ENCODE measurements at places on chromosomes 12 and 14.
A peak's percentile ranks its signal among the peaks of the same experiment; 100 is the strongest.

DNA sequence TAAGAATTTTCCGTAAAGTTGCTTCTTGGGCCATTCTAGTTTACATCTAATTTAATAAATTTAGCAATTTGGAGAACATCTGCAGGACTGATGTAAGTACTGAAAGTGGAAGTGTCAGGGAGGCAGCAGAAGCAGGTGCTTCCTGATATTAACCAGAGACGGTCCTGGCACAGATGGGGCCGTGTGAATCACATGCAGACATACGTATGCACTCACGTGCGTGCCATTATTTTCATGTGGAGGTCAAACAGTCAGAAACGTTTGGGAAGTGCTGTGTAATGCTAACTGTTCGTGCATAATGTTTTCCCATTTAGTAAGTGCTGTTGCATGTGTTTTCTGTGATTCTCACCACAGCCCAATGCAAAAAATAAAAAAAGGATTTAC lies 87.8 kb upstream of the DYNC1H1 start:
- peak; percentile 55 for DNase-seq

GRCh38 chr14:104445832-104446381 lies 133.7 kb upstream of the C14orf180 start:
- DNase-seq, result no peak

DNA sequence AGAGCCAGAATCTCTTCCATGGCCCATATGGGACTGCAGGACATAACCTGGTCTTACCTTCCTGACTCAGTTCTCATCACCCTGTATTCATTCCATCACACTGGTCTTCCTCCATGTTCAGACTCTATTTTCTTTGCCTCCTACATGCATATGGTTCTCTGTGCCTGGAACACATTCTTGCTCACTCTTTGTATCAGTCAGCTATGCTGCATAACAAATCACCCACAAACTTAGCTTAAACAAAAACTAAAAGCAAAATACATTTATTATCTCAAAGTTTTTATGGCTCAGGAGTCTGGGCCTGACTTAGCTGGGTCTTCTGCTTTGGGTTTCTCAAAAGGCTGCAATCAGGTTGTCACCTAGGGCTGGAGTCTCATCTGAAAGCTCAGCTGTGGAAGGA lies 712.6 kb upstream of the TBX3 start:
- no peak for DNase-seq

GRCh38 chr12:63052696-63053095 lies 98.3 kb downstream of the AVPR1A start:
- no peak for DNase-seq

DNA sequence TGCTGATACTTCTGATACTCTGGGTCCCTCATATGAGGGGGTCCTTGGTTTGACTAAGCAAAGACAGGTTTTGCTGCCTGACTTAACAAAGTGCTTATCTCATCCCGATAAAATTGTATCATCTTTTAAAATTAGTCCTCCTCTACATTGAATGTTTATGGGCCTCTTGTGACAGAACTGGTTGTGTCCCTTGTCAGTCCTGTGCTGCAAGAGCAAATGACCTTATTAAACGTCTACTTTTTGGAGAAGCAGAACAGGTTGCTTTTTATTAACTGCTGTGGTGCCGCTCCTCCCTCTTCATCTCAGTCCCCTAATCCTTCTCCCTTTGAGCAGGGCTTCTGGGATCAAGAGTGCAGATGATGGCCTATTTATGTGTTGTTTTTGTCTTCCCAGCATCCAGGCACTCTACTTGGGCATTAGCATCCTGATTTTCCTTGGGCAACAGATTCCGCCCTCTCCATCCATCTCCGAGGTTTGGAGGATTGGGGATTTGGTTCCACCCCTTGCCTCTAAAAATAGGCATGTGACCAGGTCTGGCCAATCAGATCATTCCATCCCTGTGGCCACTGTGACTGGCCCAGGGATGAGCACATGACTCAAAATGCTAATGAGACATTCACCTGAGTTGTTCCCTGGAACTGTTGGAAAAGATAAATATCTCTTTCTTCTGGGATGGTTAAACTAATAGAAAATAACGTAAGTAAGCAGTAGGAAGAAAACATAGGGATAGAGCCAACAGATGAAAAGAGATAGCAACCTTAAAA lies 2.9 kb upstream of the DENR start:
- DNase-seq, result no peak

GRCh38 chr12:30985814-30986452 lies 59.4 kb downstream of the TSPAN11 start:
- DNase-seq, result no peak

- no peak for DNase-seq
These were observed 81.6 kb upstream of the TMTC2 start for GRCh38 chr12:82605115-82605514.

DNA sequence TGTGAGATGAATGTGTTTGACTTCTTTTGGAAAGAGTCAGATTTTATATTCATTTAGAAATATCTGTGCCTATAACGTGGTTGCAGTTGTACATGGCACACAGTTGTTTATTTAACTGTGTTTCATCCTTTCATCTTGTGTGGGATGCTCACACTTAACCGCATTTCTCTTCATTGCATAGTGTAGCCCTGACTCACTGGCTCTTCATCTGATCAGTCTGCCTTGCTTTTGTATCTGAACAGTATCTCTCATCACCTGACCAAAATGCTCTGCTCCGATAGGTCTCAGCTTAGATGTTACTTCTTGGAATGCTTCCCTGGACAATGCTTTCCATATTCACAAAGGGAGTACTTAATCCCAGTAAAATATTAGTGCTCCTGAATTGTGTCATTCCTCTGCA lies 83.4 kb downstream of the PDE3A start:
- no peak for DNase-seq

- no peak for DNase-seq
These were observed 1.0 kb upstream of the KRT6A start for GRCh38 chr12:52494100-52494499.

DNA sequence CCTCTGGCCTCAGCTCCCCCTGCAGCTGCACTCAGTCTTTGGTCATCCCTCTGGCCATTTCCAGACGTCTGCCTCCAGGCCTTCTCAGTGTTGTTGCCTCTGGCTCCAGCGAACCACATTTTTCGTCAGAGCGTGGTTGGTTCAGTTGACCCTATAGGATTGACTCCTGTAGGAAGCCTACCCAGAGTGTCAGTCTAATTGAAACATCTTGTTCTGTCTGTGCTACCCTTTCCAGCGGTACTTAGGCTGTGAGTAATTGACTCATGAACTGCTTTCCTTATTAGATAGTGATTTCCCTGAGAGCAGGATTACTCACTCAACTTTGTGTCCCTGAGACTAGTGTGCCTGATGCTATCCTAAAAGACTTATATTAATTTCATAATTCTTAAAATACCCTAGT lies 373.2 kb downstream of the ATP23 start:
- no peak for DNase-seq

GRCh38 chr12:18782827-18783226 lies 44.9 kb downstream of the CAPZA3 start:
- no peak for DNase-seq

- no peak for DNase-seq
These were observed 49.8 kb upstream of the RAP1B start for GRCh38 chr12:68560851-68561422.

DNA sequence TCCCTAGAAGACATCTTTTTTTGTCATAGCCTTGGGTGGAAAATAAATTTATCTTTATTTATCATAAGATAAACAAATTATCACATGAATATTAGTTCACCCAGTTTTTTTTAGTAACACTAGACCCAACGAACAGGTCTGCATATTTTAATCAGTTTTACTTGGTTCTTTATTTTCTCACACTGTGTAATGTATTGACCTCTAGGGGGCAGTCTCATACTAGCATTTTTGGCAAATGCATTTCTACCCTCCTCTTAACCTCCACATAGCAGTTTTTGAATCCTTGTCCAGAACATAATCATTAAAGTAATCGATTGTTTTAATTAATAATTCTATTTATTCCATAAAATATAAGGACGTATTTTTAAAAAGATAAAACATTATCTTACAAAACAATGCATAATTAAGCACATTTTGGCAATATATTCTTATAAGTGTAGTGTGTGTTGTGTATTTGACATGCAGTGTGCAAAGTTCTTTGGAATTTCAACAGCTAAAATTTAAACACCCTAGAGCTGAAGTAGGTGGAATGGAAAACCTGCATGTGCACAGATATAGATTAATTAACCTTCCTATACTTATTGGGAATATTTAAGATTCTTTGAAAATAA lies 31.6 kb upstream of the PTPRQ start:
- no peak for DNase-seq

GRCh38 chr12:119006746-119007145 lies 25.4 kb downstream of the SRRM4 start:
- DNase-seq, result no peak

DNA sequence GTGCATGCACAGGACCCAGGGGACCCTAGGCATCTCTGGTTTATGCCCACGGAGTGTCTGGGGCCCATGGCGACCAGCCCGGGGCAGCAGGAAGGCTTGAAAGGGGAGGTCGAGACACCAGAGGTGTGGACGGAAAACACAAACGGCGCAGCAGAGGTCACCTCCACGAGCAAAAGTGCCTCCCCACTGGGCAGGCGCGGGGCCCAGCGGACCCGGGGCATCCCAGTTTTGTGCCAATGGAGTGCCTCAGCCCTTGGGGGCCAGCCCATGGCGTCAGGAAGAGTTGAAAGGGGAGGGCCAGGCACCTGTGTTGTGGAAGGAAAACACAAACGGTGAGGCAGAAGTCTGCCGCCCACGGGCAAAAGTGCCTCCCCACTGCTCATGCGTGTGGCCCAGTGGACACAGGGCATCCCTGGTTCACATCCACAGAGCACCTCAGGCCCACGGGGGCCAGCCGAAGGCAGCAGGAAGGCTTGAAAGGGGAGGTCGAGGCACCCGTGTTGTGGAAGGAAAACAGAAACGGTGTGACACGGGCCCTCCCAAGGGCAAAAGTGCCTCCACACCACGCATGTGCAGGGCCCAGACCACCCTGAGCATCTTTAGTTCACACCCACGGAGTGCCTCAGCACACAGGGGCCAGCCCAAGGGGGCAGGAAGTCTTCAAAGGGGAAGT lies 378.8 kb downstream of the ALG10 start:
- DNase-seq, result peak; percentile 1

GRCh38 chr12:24143928-24144327 lies 194.5 kb upstream of the SOX5 start:
- DNase-seq, result no peak

- DNase-seq, result no peak
These were observed 16.5 kb downstream of the APPL2 start for GRCh38 chr12:105219261-105220028.

- no peak for DNase-seq
These were observed 413.6 kb downstream of the TMEM121 start for GRCh38 chr14:105939810-105940508.

- DNase-seq, result no peak
These were observed 271.0 kb downstream of the APAF1 start for GRCh38 chr12:98916106-98916505.

DNA sequence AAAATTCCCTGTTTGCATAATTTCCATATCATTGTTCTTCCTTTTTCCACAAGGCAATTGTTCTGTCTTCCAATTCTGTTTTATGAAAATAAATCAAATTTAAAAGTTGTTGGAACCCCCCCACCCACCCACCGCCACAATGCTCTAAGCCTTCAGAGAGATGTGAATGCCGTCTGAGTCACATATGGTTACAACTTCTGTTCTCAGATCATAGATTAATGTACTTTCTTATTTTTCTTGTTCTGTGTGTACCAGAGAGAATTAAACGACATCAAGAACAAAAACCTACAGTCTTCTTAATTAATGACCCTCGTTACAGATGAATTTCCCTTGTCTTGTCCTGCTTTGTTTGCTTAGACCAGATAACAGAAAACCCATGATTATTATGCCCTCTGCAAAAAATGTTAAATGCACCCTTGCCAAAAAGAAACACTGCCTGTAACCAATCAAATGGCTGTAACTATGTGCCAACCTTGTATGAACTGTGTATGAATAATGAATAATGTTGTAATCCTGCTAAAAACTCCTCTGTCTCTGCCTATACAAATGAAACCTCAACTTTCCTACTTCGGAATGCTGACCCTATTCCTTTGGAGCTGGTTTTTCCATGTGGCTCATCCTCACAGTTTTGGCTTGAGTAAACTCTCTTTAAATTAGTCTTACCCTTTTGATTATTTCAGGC lies 14.0 kb downstream of the OR6S1 start:
- DNase-seq, result no peak

DNA sequence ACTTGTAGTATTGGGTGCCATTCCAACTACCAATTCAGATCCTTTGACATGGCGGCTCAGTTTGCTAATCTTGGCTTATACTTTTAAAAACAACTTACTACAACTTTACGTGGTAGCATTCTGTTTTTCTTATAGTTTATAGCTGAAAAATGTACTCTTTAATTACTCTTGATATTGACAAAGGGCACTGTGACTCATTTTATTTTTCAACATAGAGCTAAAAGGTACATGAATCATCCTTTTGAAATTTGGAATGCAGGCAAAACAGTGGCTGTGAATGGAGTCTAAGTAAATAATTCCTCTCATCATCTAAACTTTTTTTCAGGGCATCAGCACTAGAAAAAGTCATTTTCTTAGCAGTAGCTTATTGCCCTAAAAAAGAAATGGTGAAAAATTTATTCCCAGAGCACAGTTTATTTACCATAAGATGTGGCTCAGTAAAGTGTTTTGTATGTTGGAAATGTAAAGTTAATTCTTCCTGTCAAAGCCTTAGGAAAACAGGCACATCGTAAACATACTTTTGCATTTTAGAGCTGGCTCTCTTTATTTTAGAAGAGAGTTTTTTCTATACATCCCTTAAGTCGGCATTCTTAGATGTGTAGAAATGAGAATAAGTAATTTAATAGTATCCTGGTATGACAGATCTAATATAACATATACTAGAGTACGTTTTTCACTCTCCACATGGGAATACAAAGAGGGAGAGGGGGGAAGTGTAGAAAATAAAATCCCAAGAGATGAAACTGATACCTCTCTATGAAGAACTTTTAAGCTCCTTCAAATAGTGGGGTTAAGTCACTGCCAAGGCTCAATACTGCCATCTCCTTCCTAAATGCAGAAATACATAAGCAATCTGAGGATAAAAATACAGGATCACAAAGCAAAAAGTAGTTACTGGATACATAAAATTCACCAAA lies 55.2 kb downstream of the SLC25A21 start:
- no peak for DNase-seq

- DNase-seq, result no peak
These were observed 2.0 kb downstream of the SP1 start for GRCh38 chr12:53381731-53382630.

GRCh38 chr14:104247336-104248202 lies 109.2 kb downstream of the KIF26A start:
- DNase-seq, result no peak

Data from activated CD4-positive, alpha-beta T cell treated with anti-CD3 and anti-CD28 coated beads for 1 hour (primary cell).